Stimulated activated CD8-positive, alpha-beta memory T cell treated with anti-CD3 and anti-CD28 coated beads, Interleukin-12 subunit alpha, Interleukin-12 subunit beta, amount 100 ng/mL, for 1 hour (primary cell): ENCODE measurements at places on chromosomes 1 and 21.

DNA sequence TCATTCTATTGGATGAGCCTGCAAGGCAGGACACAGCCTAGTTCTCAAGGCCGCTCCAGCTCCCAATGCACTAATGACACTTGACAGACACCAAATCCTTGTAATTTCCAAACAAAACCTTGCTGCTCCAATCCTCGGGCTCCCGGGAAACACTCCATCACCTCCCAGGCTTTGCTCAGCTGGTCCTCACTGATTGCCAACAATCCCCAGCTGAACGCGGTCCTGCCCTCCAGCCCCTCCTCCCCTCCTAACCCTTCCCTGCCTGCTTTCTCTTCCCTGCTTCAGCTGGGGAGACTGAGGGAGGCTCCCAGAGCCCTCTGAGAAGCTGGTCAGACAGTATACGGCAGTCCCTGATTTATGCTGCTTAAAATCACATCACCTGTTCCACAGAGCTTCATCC is 114.4 kb upstream of the TNR start:
- DNase-seq, result no peak

GRCh38 chr21:45308194-45309068 is 20.7 kb upstream of the POFUT2 start:
- no peak for DNase-seq

GRCh38 chr1:248906753-248907661 is 972 bp downstream of the PGBD2 start:
- DNase-seq, result no peak

DNA sequence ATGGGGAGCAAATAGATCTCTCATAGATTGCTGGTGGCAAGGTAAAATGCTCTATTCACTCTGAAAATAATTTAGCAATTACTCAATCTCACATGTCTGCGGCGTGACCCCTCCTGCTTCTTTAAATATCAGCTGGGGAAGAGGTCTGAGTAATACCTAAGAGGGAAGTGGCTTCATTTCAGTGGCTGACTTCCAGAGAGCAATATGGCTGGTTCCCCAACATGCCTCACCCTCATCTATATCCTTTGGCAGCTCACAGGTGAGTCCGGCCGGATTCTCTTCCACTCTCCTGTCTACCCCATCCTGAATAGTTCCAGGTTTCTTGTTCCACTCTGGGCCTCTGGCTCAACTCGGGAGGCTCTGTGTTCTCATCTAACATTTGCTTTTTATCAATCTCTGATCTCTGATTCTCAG is at the start of gene SLAMF7:
Gene SLAMF7 (plus strand): TSS at position 150 of the 414 bp plus-strand sequence. CDS start 55 bp downstream, at position 205.
- no peak for DNase-seq

DNA sequence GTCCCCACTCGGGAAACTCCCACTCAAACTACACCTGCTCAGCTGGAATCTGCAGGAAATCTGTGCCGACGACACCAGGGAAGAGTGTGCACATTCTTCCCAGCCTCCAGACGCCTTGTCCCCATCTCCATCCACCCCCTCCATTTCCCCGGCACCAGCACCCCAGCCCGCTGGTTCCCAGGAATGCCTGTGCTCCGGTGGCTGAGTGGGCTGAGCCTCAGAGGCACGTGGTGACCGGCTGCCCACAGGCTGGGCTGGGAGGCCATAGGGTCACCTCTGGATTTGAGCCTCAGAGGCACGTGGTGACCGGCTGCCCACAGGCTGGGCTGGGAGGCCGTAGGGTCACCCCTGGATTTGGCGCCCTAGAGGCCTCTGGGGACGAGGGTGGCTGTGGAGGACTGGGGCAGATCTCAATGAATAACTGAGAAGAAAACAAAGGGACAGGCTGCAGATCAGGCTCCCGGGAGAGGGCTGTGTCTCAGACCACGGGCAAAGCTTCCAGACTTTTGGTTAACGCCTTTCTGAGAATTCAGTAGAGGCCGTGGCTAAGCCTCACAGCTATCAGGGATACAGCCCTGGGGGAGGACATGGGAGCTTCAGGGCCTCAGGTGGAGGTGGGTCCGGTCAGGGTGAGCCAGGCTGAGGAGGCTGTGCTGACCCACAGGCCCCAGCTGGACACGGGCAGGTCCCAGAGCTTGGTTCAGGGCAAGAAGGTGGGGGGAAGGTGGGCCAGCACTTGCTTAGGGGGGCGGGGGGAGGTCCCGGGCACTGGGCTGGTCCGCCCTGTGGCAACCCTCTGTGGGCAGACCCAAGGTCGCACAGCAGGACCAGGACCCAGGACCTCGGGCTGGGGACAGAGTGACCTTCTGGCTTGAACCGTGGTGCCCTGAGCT is 17.3 kb upstream of the TTLL10 start:
- no peak for DNase-seq

GRCh38 chr1:157371826-157372225 is 180.5 kb downstream of the FCRL5 start:
- DNase-seq, result no peak

DNA sequence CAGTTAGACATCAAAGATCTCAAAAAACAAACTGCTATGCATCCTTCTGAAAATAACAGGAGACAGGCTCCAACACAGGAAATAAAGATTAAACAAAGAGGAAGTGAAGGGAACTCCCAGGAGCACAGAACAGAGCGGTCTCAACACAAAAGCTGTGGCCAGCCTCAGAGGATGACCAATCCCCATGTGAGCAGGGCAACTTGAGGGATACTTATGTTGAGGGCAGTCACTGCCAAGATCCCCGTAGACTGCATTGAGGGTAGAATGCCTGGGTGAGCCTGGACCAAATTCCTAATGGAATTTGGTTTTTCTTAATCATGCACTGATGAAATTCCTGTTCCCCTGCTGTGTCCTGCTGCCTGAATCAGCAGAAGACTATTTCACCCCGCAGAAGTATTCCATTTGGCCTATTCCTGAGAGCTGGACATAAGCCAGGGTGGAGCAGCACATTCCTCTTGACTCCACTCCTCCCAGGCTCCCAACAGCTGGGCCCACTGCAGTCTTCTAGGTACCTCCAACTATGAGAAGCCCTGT is 49.0 kb downstream of the JAK1 start:
- DNase-seq, result no peak
